CD4-positive, CD25-positive, alpha-beta regulatory T cell (primary cell): ENCODE measurements at places on chromosomes 5 and 9. TPM values are rescaled to one million over a fixed set of nuclear protein-coding genes. Genes with fewer than 3 reads are reported as not detected.

GRCh38 chr5:72245546-72245945, 74.5 kb downstream of the MRPS27 start:
- H3K36me3 ChIP-seq: no peaks in the 10 kb centered on the region
- H3K4me1 ChIP-seq: no peaks in the 10 kb centered on the region
- no peak overlapping the region for H3K27ac ChIP-seq
- no peaks in the 10 kb centered on the region for H3K27me3 ChIP-seq

DNA sequence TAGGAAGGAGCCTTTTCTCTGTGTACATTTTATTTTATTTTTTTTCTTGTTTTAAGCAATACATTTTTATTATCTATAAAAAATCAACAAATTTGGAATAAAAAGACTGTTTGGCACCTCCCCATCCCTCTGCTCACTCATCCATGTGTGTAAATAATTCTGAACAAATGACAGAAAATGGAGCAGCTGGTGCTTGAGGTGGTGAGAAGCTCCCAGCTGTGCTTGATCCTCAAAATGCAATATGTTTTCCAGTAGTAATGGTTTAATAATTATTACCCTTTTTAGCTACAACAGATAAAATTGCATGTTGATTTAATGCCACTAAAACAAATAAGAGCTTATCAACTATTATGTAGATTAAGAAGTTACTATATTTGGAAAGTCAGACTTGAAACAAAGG, 132.5 kb downstream of the CDH18 start:
- no peaks in the 10 kb centered on the region for H3K4me1 ChIP-seq
- H3K36me3 ChIP-seq: no peaks in the 10 kb centered on the region
- H3K4me3 ChIP-seq: no peak overlapping the region

GRCh38 chr5:56320686-56321085, 87.6 kb upstream of the ANKRD55 start:
- no peaks in the 10 kb centered on the region for H3K36me3 ChIP-seq
- no peaks in the 10 kb centered on the region for H3K27me3 ChIP-seq
- DNase-seq: no peak
- H3K27ac ChIP-seq: peak overlapping the region; percentile 20
- H3K4me3 ChIP-seq: peak overlapping the region; percentile 27

GRCh38 chr9:136352682-136353081, 10.9 kb downstream of the DNLZ start:
- H3K27me3 ChIP-seq: no peaks in the 10 kb centered on the region
- H3K27ac ChIP-seq: no peak overlapping the region
- no peak for DNase-seq
- H3K36me3 ChIP-seq: no peaks in the 10 kb centered on the region
- H3K4me3 ChIP-seq: no peak overlapping the region

DNA sequence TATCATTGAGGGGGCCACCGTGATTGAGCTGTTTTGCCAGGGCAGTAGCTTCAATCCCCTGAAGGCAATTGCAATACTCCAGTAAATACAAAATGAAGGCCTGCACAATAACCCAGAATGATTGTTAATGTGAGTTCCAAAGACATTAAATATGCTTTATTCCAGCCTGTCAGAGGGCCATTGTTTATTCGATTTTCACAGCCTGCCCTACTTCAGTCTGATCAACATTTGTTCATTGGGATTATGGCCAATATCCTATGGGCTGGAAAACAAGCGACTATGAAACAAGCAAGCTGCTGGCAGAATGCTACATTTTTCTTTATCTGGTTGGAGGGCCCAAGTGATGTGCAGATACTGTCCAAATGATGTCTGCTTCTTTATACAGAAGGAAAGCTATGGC, 543.1 kb downstream of the TLE1 start:
- H3K36me3 ChIP-seq: no peaks in the 10 kb centered on the region
- no peak overlapping the region for H3K4me3 ChIP-seq
- no peak overlapping the region for H3K27ac ChIP-seq
- H3K4me1 ChIP-seq: no peaks in the 10 kb centered on the region
- H3K27me3 ChIP-seq: no peaks in the 10 kb centered on the region

Gene EIF4E1B
- not detected for total RNA-seq
